ENCODE measurements at places on chromosomes 3 and 15. TPM values are rescaled to one million over a fixed set of nuclear protein-coding genes. Genes with fewer than 3 reads are reported as not detected.

GRCh38 chr3:59605318-59605717 is 555.5 kb upstream of the CFAP20DC start:
- no peak for DNase-seq

DNA sequence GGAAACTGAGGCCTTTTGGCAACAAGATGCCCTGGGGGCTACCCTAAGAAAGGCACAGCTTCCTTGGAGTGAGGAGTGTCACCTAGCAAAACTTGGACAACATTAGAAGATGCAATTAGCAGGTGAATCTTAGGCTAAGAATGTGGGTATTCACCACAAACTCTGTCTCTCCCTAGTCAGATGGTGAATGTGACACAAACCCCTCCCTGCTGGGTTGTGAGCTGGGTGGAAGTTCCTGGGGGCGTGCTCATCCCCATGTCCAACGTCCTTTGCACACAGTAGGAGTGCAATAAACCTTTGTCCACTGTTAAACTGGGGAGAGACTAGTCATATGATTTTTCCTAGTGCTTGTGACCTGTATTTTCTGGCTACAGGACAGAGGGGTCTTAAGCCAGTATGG is 67.1 kb upstream of the SH3GL3 start:
- no peak for DNase-seq

- DNase-seq, result no peak
Observed at GRCh38 chr3:129610276-129610675, 3.8 kb upstream of the PLXND1 start.

GRCh38 chr3:147554332-147554731 is 145.2 kb downstream of the ZIC1 start:
- no peak for DNase-seq

DNA sequence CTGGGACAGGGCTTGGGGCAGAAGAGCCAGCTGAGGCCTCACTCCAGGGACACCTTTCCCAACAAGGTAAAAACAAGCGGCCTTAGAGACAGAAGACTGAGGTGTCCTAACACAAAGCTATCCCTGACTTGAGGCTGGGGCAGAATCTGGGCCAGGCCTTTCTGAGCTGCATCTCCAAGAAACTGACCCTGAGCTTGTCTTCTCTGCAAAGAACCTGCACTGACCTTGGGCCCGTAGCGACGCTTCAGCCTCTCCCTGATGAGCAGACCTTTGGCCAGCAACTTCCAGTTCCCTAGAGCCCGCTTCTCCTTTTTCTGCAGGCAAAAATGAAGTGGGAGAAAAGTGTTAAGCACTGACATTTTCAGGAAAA is 22.2 kb downstream of the TMEM43 start:
- no peak for DNase-seq

GRCh38 chr15:99435113-99435695 is 130.6 kb upstream of the MEF2A start:
- no peak for DNase-seq

DNA sequence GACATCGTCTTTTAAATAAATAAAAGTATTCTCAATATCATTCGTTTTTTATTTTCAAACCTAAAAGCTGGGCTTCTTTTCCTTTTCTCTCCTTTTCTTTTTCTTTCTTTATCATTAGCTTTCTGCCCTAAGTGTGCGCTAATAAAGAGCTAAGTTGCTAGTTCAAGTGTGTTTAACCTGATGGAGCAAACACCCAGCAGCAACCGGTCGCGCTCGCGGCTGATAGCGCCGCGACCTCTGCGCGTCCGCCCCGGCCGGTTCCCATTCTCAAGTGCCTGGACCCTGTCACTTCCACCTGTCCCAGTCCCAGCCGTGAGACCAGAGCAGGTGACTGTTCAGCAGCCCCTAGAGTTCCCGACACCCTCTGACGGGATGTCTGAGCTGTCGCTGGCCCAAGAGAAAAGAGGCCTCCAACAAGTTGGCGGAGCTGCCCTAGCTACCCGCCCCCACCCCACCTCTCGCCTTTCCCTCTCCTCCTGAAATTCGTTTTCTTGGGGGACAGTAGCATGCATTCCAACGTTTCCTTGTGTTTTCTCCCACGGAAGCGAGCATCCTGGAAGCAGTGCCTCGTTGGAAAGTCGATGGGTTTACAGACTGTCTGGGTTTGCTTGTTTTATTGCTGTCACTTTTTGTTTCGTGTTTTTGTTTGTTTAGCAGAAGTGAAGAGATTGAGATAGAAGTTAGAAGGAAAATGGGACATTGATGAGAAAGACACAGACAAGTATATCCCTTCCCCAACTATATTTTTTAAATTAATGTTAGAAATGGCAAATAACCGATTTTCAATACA is 3.1 kb upstream of the MECOM start:
- no peak for DNase-seq

GRCh38 chr3:40827226-40827625 is 302.5 kb downstream of the ZNF621 start:
- DNase-seq, result no peak

DNA sequence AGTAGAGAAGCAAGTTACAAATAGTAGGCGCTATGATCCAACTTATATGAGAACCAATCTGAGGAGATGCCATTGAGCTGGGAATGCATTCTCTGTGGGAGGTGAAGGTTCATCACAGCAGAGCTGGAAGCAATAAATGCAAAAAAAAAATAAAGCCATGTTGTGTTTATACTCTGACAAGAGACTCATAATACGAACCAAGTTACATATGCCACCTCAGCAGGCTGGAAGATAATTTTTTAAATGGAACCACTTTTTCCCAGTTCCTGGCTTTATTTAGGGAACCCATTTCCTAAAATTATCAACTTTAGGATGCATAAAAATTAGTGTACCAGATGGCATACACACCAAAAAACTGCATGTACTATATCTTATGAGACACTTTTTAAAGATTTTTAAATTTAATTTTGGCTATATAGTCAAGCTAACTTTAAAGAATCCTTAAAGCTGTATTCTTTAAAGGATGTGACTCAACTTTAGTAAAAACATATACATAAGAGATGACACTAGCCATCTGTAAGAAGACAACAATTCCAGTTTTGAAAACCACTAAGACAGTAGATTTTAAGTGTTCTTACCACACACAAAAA is 23.6 kb upstream of the SETMAR start:
- no peak for DNase-seq

- no peak for DNase-seq
Observed at GRCh38 chr3:129358772-129359371, 69.6 kb downstream of the EFCAB12 start.

- DNase-seq, result no peak
Observed at GRCh38 chr3:46447228-46447985, 17.3 kb downstream of the LTF start.

- no peak for DNase-seq
Observed at GRCh38 chr3:18223571-18223970, 201.6 kb downstream of the SATB1 start.

DNA sequence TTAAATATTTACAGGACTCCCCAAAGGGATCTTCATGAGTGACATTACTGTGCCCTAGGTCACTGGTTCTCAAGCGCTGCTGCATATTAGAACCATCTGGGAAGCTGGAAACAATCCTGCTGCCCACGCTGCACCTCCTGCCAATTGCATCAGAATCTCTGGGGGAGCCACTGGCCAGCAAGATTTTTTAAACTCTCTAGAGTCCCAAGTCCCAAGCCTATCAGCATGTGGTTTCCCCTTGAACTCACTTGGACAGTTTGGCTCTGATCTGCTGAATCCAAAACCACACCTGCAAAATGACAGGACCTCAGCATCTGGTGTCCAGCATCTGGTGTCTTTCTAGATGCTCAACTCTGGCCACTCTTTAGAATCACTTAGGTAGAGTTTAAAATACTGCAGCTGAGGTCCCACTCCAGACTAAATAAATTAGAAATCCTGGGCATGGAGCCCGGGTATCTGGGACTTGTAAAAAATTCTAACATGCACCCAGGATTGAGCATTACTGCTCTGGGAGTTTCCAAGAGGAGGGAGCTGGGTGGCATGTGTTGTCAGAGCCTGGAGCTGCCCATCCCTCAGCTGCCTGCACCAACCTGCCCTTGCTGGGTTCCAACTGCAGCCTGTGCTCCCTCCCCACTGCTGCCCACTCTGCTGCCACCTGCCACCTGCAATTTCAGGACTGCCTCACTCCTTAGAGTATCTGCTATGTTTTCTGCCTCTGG is 311.3 kb downstream of the SLC9A9 start:
- DNase-seq, result no peak

DNA sequence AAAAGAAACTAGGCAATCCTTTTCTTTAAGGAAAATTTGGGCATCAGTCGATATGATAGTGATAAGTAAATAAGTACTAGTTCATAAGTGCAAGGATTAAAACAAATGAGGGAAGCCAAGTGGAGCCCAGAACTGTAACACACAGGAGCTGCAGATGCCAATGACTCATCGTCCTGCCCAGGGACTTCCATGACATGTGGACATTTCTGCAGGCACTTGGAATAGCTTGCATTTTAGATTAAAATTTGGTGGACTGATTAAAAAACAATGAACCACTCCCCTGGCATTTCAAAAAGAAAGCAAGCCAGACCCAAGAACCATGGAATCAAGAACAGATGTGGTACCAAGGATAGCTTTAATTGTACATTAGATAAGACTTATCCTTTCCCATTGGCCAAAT is 2.9 kb downstream of the SAMD7 start:
- no peak for DNase-seq

- DNase-seq, result no peak
Observed at GRCh38 chr15:86650094-86650493, 570.4 kb downstream of the AGBL1 start.

- DNase-seq, result peak; percentile 41
Observed at GRCh38 chr3:94440767-94441493, 378.1 kb downstream of the NSUN3 start.

- DNase-seq, result no peak
Observed at GRCh38 chr3:48926425-48927392, 8.1 kb downstream of the ARIH2 start.

GRCh38 chr3:12968541-12968940 is 104.7 kb downstream of the IQSEC1 start:
- no peak for DNase-seq

GRCh38 chr15:82737975-82738374 is 28.3 kb upstream of the AP3B2 start:
- no peak for DNase-seq

GRCh38 chr3:186760141-186760833 is 23.1 kb upstream of the EIF4A2 start:
- DNase-seq, result no peak

DNA sequence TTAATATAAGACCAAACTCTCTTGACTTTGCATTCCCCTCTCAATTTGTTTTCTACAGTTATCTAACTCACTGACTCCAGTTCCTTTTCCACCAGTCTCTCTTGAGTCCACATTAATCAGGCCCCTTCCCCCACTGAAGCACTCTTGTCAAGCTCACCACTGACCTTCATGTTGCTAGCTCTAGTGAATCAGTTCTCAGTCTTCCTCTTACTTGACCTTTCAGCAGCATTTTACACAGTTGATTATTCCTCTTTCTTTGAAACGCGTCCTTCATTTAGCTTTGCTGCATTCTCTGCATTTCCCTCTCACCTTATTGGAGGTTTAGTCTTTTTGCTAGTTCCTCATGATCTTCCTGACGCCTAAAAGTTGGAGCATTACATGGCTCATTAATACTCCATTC is 8.3 kb downstream of the PPP2R3A start:
- DNase-seq, result no peak

DNA sequence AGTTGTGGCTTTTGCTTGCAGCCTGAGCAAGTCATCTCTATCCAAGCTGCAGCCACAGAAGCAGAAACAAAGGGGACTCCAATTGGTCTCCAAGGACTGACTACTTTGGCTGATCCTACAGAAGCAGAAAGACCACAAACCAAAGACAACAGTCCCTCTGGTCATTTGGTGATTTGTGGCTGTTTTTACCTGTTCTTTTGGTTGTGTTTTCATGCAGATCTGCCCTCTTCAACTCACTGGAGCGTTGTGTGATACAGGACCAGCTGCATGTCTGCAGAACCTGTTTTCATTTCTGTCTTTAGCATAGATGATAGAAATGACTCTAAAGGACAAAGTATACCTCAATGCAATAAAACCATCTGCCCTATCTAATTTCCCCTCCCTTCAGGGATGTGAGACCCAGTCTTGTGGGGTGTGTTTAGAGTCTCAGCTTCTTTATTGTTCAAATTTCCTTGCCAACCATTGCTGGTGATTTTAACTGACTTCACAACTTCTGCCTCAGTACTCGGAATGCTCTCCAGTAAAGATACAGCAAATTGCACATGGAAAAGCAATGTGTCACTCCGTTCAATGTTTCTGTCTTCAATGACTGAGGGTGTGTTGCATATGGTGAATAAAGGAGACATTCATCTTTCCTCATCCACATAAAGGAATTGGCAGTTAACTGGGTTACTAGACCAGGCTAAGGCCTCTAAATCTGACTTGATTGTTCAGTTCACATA is 48.9 kb upstream of the SLC7A14 start:
- no peak for DNase-seq

DNA sequence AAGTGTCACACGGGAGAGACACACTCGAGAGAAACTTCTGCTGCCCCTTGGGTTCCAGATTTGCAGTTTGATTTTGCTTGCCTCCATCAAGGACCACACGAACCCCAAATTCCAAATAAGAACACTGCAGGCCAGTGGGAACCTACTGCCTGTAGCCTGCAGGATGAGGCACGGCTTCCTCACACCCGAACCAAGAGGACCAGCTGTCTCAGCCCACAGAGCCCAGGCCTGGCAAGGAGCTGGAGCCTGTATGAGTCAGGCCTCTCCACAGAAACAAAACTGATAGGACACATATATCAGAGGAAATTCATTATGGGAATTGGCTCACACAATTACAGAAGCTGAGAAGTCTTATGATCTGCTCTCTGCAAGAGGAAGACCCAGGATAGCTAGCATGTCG is 188.1 kb upstream of the NSMCE3 start:
- DNase-seq, result no peak

DNA sequence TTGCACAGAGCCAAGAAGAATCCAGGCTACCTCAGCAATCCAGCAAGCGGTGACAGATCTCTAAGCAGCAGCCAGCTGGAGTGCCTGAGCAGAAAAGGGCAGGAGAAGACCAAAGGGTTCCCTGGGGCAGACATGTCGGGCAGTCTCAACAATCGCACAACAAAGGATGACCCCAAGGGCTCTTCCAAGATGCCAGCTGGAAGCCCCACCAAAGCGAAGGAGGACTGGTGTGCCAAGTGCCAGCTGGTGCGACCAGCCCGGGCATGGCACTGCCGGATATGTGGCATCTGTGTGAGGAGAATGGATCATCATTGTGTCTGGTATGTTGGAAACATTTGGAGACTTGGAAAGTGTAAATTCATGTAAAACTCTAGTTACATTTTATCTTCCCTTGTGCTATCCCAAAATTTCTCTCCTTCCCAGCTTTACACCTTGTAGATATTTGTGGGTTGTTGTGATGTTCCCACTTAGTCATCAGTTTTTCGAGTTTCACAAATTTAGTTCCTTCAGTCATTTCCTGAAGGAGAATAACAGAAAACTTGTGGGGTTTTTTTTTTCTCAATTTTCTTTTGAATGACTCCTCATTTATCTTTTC is 6.4 kb downstream of the ZDHHC23 start:
- no peak for DNase-seq

The KIF15 gene
- polyA plus RNA-seq, result 3.6 TPM

The CLDN1 gene
- polyA plus RNA-seq, result 9.6 TPM

The VIPR1 gene
- not detected for polyA plus RNA-seq
